ENCODE measurements at places on chromosomes 13 and 19. TPM values are rescaled to one million over a fixed set of nuclear protein-coding genes. Genes with fewer than 3 reads are reported as not detected.

- H3K4me3 ChIP-seq: no peak overlapping the region
- H3K27me3 ChIP-seq: peaks cover 32% of the 10 kb centered on the region
- H3K4me1 ChIP-seq: no peaks in the 10 kb centered on the region
- H3K27ac ChIP-seq: no peak overlapping the region
- no peak for DNase-seq
- no peaks in the 10 kb centered on the region for H3K36me3 ChIP-seq
These were observed 94.8 kb downstream of the TEX29 start for GRCh38 chr13:111415246-111415645.

TYROBP gene
- total RNA-seq: not detected

KRTDAP gene
- total RNA-seq: not detected

- DNase-seq: no peak
- no peak overlapping the region for H3K27ac ChIP-seq
- no peaks in the 10 kb centered on the region for H3K4me1 ChIP-seq
- H3K4me3 ChIP-seq: no peak overlapping the region
- no peaks in the 10 kb centered on the region for H3K27me3 ChIP-seq
- H3K36me3 ChIP-seq: no peaks in the 10 kb centered on the region
These were observed 123.4 kb upstream of the ARGLU1 start for GRCh38 chr13:106691341-106691740.

NPHS1 gene
- not detected for total RNA-seq

ZNF560 gene
- not detected for total RNA-seq

CEACAM5 gene
- not detected for total RNA-seq

- DNase-seq: no peak
- H3K4me3 ChIP-seq: no peak overlapping the region
- H3K4me1 ChIP-seq: peaks cover 11% of the 10 kb centered on the region
- no peaks in the 10 kb centered on the region for H3K27me3 ChIP-seq
- H3K27ac ChIP-seq: no peak overlapping the region
- no peaks in the 10 kb centered on the region for H3K36me3 ChIP-seq
These were observed 8.8 kb upstream of the RLN3 start for GRCh38 chr19:14019100-14019499.

DNA sequence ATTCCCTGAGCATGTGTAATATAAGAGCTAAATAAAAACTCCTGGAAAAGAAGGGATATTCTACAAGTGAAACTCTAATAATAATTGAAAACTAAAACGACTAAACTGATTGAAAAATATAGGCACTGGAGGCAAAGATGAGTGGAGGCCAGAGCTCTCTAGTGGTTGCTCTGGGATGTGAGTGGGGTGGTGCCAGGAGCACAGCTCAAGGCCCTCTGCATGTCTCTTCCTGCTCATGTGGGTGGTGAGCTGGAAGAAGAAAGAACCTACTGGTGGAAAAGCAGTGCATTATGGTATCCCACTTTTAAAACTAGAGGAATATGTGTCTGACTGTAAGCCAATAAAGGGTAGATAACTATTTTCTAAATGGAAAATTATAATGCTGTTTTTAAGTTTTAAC, 15.8 kb upstream of the ARHGEF7 start:
- H3K4me1 ChIP-seq: no peaks in the 10 kb centered on the region
- no peak overlapping the region for H3K4me3 ChIP-seq
- peaks cover 31% of the 10 kb centered on the region for H3K27me3 ChIP-seq
- no peak for DNase-seq
- no peak overlapping the region for H3K27ac ChIP-seq
- peaks cover 9% of the 10 kb centered on the region for H3K36me3 ChIP-seq

Measured in HFFc6 (cell line).